ENCODE measurements at places on chromosomes 1 and 21.

GRCh38 chr1:243455760-243456651, 200.2 kb downstream of the SDCCAG8 start:
- DNase-seq = no peak

- DNase-seq = no peak
These were observed 276.4 kb upstream of the PLXNA2 start for GRCh38 chr1:208520438-208521099.

GRCh38 chr1:220901881-220902280, 22.6 kb downstream of the HLX start:
- DNase-seq = no peak

GRCh38 chr1:216032284-216032683, 391.0 kb downstream of the USH2A start:
- DNase-seq = no peak

- DNase-seq = no peak
These were observed 62.7 kb downstream of the ESRRG start for GRCh38 chr1:216660561-216660960.

DNA sequence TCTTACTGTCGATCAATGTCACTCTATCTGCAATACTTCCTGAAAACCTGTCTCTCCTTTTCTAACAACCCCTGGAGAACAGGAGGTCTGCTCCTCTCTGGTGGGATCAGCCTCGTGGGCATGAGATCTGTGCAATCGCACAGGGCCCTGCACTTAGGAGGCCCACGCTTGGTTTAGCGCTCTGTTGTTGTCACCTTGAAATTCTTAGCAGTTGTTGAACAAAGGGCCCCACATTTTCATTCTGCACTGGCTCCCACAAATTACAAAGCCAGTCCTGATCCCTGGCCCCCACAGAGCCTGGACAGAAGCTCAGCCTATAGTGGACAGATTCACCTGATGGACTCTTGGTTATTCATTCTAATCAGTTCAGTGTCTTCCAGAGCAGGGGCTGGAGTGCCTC, 18.6 kb downstream of the SPOCD1 start:
- DNase-seq = no peak

DNA sequence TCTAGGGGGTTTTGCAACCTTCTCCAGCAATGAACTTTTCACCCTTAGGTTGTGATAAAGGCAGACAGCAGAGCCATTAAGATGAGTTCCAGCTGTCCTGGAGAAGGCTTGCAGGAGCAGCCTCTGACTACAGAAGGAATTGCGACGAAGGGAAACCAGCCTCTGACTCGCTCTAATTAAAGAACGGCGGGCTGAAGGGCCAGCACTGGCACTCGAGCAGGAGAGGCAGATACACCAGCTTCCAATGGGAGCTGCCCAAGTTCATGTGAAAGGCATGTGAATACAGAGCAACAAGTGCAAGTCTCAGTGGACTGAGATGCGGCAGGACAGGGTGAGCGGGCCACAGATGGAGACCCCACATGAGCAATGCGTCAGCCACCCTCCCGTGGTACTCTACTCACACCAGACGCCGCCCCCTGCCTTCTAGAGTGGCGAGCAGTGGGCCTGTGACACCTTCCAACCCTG, 15.7 kb downstream of the RCC2 start:
- DNase-seq = no peak

DNA sequence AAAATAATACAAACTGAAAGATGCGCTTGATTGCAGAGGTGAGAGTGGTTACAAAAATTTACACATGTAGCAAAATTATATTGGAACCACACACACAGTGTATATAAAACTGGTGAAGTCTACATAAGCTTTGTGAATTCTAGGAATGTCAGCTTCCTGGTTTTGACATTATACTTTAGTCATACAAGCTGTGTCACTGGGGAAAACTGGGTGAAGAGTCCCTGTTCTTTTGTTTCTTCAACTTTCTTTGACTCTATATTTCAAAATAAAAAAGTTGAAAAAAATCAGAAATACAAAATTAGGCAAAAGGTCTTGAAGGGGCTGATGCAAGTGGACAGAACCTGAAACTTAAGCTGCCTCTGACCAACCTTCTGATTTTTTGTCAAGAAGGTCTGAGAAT, 3.0 kb downstream of the C1QC start:
- DNase-seq = no peak

Data from nephron progenitor cell (in vitro differentiated cells).